Liver (tissue), 10 donors: ENCODE measurements at places on chromosomes 6 and 20.

- no peak for DNase-seq
Measured at GRCh38 chr6:14472255-14472985, 354.8 kb downstream of the CD83 start.

- no peak for DNase-seq
Measured at GRCh38 chr6:12266571-12266970, 23.6 kb upstream of the EDN1 start.

- DNase-seq = no peak
Measured at GRCh38 chr6:70409216-70409615, 4.1 kb upstream of the FAM135A start.

- DNase-seq = no peak
Measured at GRCh38 chr6:54595844-54596243, 250.7 kb upstream of the FAM83B start.

- DNase-seq = no peak
Measured at GRCh38 chr6:73746787-73747186, 50.8 kb downstream of the CD109 start.

DNA sequence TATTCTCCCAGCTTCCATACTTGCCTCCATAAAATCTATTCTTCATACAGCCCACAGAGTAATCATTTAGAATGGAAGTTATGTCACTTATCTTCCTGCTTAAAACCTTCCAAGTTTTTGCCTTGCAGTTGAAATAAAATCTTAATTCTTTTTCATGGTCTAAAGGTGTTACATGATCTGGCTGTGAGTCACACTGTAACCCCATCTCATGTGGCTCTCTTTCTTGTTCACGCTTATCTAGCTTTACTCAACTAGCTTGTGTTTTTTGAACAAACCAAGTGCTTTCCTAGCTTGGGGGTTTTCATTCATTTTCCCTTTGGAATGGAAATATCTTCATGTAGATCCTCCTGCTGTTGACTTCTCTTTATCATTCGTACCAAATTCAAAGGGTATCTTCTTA lies 23.6 kb upstream of the THEMIS start:
- no peak for DNase-seq

DNA sequence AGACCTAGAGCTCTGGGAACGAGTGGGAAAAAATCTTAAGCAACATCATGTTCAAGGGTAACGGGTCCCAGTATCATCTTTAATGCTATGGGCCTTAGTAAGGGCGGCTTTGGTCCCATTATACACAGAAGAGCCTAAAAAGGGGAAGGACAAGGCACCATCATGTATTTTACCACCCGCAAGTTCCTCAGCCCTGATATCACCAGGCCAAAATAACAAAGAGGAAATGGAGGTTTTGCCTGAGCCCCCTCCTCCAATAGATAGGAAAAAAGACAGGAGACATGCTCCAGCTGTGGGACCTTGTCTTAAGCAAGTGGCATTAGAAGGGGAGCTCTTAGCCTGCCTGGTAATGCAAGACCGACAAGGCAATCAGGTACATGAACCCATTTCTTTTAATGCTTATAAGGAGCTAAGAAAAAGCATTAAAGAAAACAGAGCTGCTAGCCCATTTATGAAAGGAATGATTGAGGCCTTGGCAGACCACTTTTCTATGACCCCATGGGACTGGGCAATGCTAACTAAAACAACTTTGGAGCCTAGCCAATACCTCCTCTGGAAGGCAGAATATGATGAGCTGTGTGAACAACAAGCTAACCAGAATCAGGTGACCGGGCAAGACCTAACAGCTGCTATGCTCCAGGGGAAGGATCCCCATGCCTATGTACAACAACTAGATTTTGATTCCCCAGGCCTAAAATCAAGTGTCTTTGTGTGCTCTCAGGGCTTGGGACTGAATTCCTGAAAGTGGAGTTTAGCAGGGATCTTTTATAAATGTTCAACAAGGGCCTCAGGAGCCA lies 23.2 kb downstream of the HLA-DPA1 start:
- DNase-seq = no peak

DNA sequence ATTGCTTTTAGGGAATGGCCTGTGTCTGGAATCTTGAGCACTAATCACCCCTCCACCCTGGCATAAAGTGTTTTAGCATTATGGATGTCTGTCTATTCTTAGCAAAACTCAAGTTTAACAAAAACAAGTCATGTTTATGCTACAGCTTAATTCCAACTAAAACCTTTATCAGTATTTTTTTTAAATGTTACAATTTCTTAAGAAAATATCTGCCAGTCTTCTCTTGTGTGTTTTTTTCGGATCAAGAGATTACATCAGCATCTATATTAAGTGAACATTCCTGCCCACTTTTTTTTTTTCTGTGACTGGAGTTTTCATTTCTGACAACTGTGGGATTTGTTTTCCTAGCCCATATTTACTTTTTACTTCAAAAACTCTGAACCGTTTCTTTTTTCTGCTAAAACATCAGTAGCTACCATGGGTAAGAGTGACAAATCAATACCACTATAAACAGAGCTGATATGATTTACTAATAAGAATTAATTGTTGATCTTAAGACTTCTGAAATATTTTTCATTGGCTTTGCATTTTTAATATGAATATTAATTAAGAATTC lies 94.3 kb downstream of the EDN1 start:
- DNase-seq = no peak

DNA sequence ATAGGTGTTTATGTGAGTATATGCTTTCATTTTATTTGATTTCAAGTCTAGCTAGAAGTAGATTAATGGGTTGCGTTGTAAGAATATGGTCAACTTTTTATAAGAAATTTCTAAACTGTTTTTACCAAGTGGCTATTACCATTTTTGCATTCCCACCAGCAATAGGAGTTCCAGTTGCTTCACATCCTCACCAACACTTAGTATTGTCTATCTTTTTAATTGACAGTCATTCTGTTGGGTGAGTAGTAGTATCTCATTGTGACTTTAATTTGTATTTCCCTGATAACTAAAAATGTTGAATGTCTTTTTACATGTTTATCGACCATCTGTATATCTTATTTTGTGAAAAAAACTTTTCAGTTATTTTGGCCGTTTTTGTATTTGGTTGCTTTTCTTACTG lies 135.3 kb downstream of the AKAP7 start:
- DNase-seq = no peak

DNA sequence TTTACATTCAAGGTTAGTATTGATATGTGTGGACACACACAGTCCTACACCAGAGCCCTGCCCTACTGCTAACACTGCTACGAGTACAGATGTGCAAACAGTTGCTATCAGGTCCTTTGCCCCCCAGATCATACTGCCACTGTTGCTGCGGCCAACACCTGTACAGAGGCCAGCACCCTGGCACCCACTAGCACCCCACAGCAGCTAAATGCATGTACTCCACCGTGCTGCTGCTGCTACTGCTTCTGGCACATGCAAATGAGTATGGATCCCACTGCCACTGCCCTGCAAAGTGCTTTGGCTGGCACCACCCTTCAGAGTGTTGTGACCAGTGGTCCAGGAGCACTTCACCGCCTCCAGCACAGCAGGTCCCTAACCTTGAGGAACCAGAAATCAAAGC lies 621.9 kb downstream of the GRIK2 start:
- no peak for DNase-seq

DNA sequence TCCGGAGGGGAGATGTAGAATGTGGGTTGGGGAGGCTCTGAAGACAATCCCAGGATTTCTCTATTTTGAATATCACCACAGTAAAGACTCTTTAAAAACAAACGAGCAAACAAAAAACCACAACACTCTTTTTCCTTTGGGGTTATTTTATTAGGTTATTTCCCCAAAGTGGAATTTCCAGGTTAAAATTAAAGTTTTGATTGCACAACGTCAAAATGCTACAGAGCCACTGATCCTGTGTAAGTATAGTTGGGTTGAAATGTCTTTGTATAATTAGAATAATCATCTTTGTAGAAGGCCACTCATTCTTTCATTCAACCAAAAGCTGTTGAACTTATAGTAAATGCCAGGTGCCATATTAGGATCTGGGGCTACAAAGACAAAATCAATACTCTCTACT lies 19.6 kb upstream of the PIM1 start:
- no peak for DNase-seq

GRCh38 chr6:110826236-110827129 lies 11.2 kb upstream of the CDK19 start:
- no peak for DNase-seq

DNA sequence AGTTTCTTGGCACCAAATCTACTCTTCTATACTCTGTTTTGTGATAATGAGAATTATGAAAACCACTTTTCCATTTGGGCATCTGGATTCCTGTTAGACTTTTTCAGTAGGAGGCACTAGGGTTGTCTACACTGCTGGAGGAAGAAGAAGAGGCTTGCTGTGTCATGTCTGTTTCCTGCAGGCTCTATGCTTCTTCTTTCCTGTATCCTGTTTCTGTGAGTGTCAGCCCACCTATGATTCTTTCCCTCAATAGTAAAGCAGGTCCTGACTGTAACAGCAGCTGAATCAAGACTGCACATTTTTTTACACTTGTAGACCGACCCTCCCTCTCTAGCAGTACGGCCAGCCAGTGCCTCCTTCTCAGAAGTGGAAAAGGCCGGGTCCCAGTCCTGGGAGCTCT lies 603.9 kb downstream of the HDGFL1 start:
- no peak for DNase-seq

GRCh38 chr6:166343150-166343487 lies 774 bp upstream of the SFT2D1 start:
- DNase-seq = no peak

DNA sequence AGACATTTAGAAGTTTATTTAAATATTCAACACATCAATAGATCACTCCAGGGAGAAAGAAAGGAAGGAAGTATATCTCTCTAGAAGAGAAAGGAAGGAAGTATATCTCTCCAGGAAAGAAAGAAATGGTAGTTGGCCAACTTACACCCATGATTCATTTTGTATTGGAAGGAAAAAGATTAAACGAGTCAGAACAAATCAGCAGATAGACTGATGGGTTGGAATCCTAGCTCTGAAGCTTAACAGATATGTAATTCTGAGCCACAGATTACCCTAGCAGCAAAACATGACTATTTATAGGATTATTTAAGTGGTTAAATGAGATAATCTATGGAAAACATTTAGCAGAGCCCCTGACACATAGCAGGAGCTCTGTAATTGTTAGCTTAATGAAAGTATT lies 27.1 kb downstream of the COL12A1 start:
- DNase-seq = no peak

- no peak for DNase-seq
Measured at GRCh38 chr6:26390531-26390930, 7.6 kb downstream of the BTN2A2 start.
